ENCODE measurements at places on chromosomes 2 and 18.

DNA sequence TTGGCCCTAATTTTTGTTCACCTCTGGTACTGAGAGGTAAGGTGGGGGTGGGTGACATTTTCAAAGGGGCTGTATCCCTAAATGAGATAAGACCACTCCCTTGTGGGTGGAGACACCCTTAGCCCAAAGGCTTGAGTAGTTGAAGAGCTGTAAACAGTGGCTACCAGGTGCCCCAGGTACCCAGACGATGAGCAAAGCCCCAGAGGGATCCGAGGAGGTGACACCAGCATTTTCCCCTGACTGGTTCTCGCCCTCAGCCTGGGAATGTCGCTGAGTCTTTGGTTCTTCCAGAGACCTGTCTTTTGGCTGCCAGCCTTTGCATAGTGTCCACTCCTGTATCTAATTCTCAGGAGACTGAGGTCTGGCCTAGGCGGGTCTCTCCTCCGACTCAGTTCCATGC, 36.5 kb downstream of the RRM2 start:
- no peak for DNase-seq

GRCh38 chr18:2083691-2084090, 487.6 kb downstream of the METTL4 start:
- no peak for DNase-seq

DNA sequence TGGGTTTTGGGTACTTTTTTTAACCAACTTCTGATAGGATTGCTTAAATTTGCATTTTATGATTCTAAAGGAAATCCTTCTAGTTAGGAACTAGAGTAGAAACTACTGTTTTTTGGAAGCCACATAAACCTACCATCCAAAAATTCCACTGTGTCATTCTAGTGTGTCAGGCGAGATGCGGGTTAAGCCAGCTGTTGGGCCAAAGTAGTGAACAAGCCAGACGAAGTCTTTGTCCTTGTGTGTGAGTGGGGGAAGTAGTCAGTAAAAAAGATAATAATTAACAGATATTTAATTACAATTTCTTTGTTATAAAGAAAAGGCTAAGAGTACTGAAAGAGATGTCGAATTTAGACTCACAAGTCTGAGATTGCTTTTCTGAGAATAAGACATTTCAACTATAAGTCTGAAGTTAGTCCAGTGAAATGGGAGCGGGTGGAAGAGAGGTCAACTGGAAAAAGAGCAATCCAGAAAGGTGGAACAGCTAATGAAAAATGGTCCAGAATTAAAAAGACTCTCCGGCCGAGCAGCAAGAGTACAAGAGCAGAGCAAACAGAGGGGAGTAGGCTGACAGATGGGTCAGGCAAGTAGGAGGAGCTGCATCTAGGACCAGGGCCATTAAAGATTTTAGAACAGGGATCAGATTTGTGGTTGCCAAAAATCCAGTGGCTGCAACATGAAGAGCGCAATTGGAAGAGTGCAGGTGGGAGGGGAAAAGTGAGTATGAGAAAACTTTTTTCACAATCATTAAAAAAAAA, 1.5 kb downstream of the EPB41L5 start:
- DNase-seq, result no peak

DNA sequence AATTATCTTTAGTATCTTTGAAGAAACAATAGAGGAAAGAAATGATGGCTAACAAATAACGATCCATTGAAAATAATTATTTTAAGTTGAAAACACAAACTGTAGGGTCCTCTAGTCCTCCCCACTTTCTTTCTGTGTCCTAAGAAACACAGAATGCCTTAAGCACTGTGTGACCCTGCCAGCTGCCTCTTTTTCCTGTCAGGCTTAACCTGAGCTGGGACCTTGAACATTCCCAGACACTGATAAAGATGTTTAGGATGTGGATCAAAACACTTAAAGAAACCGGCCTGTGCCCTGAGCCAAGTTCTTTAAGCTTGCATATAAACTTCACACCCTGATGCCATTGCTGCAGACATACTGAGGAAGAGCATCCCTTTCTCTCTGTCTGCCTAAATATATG, 755.4 kb upstream of the VRK2 start:
- no peak for DNase-seq

DNA sequence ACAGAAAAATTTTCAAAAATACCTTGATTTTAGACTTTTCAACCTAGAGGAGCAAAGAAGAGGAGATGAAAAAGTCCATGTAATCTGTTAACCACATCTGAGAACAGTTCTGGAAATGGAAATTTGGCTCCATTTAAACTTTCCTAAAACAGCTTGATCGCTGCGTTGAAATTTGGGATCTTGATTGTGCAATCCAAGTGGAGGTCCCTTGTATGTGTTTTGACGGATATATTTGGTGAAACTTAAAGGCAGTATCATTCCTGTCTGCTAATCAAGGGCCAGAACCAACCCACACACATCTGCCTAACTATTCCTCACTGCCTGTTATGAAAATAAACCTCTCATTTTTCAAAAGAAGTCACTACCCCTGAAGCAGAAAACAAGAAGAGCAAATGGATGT, 46.6 kb downstream of the SPATS2L start:
- DNase-seq, result peak; percentile 48

GRCh38 chr18:4270016-4270415, 185.1 kb downstream of the DLGAP1 start:
- no peak for DNase-seq

- no peak for DNase-seq
Observed at GRCh38 chr2:109432421-109432820, 181.3 kb downstream of the SEPTIN10 start.

- peak; percentile 33 for DNase-seq
Observed at GRCh38 chr2:27123302-27124150, at the start of gene ABHD1. Gene ABHD1, plus strand, starts transcription at chr2:27123815. Its CDS starts 134 bp downstream, at chr2:27123949.

DNA sequence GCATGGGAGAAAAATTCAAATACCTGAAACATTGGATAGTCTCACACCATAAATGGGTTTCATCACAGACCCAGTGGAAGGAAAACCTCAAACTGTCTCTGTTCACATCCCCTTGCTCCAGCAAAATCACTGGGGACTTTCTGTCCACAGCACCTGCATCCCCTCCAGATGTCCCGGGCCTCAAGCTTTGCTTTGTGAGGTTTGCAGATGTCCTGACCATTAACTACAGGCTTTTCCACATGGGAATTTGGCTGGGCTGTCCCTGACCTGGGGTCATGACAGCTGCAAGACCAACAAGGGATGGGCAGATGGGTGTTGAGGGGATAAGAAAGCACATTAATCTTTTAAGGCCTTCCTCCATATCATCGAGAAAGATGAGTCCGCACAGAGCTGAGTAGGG, 427.9 kb downstream of the TXNL1 start:
- no peak for DNase-seq

DNA sequence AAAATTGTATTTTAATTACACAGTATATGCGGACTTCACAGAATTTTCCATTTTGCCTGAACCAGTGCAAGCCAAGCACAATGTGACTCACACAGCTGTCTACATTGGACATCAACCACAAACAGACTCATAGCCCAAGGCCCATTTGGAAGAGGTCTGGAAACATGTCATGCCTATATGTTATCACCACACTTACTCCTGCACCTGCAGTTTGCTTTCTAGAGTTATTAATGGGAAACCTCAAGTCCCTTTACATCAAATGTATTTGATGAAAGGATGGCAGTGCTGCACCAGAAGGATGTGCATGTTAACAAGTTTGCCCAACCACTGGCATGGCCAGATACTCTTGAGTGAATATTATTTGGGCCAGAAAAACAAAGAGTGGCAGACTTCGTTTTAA, 548.9 kb upstream of the CDH2 start:
- peak; percentile 29 for DNase-seq

DNA sequence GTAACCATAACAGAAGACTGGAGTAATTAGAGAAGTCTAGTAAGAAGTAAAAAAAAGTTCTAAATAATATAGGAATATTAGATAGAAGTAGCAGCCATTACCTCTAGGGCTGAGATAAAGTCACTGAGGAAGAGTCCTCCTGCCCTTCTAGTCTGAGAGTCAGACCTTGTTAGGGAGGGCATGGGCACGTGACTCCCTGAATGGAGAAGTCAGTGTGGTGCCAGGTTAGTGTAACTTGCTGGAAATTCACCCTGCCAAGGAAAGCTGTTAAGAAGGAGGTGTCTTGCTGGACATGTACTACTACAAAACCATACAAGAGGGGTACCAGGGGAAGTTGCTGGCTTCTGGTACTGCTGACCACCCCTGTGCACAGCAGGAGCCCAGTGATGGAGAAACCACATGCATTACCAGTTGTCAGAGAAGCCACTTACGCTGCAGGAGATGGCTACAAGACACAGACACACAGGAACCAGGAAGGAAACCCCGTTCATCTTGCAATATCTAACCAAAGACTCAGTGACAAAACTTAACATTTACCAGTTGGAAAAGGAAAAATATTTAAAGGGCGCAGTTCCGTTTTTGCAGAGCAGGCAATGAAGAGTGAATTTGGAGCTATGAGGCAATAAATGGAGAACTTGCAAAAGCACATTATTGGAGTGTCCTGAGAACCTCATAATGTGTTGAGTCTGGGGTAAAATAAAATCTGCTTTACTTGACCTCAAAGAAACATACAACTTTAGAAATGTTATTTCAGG, 77.2 kb upstream of the TLK1 start:
- no peak for DNase-seq

DNA sequence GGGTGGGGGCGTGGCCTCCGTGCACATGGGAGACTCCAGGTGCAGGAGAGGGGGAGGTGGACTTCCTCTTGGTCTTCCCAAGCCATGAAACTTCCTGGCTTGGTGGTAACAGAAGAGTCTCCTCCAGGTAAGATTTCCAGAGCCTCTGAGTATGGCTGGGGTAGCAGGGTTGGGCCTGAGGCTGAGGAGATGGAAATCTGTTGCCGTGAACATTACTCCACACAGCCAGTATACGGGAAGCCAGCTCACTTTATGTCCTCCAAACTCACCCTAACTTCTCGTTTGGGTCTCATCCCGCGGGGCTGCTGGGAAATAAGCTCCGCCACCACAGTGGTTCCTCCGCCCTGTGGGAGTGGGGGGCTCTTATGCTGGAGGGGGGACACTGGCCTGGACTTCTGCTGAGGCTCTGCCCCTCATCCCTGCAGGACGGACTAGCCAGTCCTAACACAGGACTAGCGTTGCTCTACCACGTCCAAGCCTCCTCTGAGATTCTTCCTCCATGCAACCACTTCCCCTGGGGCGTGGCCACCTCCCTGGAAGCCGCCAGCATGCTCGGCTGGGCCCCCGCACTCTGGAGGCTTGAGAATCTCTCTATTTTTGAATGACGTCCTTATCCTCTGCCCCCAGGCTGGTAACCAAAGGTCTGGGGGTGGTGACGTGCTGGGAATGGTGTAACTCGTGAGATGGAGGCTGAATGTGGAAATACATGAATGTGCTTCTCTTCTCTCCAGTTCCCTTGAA, 777 bp upstream of the RAB17 start:
- DNase-seq, result no peak

DNA sequence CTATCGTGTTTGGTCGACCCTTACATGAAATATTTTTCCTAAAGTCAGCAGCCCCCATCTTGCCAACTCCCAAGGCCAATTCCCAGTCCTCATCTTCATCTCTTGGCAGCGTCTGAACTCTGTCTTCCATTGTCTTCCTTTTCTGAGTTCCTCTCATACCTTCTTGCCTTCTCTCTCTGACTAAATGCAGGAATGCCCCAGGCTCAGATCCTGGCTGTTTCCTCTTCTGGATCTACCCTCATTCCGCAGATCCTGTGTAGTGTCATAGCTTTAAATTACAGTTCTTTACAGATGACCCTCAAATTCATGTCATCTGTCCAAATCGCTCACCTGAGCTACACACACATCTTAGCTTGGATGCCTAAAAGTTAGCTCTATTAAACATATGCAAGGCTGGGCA, 94.7 kb downstream of the MMADHC start:
- DNase-seq, result no peak

GRCh38 chr2:67286981-67287759, 110.0 kb upstream of the ETAA1 start:
- DNase-seq, result no peak

- DNase-seq, result peak; percentile 56
Observed at GRCh38 chr2:231545105-231545902, 15.1 kb upstream of the NMUR1 start.

GRCh38 chr2:152467677-152468410, 132.9 kb downstream of the FMNL2 start:
- no peak for DNase-seq

GRCh38 chr18:70454704-70455322, 166.0 kb downstream of the SOCS6 start:
- peak; percentile 71 for DNase-seq

GRCh38 chr2:31318361-31319336, 84.7 kb downstream of the EHD3 start:
- DNase-seq, result peak; percentile 89

GRCh38 chr2:144078106-144078505, 441.8 kb downstream of the ZEB2 start:
- peak; percentile 51 for DNase-seq

DNA sequence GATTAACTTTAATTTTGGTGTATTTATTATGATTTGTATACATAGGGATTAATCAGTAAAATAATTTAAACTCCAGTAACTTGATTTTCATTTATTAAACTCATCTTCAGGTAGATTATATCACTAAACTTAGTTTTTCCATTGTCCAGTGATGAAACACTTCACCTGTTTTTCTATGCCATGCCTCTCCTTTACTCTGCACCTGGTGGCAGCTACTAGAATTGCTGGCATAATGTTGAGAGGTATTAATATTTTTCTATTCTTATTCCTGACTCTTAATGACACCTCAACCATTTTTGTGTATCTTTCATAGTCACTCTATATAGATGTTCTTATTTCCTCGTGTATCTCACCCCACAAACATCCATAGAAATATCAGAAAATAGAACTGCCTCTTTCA, 940.3 kb upstream of the CRIM1 start:
- no peak for DNase-seq

- no peak for DNase-seq
Observed at GRCh38 chr18:48757367-48757766, 193.4 kb downstream of the SMAD7 start.

GRCh38 chr2:234821946-234822475, 129.8 kb upstream of the SH3BP4 start:
- no peak for DNase-seq

DNA sequence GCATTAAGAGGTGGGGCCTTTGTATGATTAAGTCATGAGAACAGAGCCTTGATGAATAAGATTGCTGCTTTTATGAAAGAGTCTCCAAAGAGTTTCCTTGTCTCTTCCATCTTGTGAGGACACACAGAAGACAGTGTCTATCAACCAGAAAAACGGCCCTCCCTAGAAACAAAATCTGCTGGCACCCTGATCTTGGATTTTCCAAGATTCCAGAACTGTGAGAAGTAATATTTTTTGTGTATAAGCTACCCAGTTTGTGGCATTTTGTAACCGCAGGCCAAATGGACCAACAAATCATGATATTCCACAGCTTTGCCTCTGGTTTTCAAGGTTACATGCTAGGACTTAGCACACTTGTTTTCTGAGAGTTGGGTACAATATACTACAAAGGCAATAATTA, 687.8 kb downstream of the TDRD15 start:
- DNase-seq, result no peak

DNA sequence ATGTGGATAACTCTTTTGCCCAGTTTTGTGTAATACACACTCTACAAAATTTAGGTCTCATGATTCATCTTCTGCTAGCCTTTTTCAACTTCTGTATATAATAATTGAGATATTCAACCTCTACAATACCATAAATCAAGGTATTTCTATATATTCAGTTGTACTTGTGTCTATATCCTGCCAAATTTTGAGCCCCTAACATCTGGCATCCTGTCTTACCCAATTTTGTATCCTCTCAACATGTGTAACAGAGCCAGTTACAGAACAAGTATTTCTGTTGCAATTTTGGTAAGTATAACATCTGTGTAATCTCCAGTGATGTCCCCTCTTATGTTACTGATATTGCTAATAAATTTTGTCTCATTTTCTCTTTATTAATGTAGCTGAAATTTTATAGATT, 145.8 kb downstream of the TRIB2 start:
- DNase-seq, result no peak

Measured in EH (cell line).